ENCODE measurements at places on chromosomes 4 and X. TPM values are rescaled to one million over a fixed set of nuclear protein-coding genes. Genes with fewer than 3 reads are reported as not detected.

The PASD1 gene
- total RNA-seq: not detected

The SLC4A4 gene
- total RNA-seq: 0.49 TPM

The CDX4 gene
- not detected for total RNA-seq

The DUX4 gene
- total RNA-seq: not detected

The PDLIM3 gene
- total RNA-seq: 18.6 TPM

The NLRP2B gene
- total RNA-seq: not detected

The GALNT7 gene
- 14.0 TPM for total RNA-seq

The PLCXD1 gene
- total RNA-seq: 64.1 TPM

The GAGE12H gene
- total RNA-seq: not detected

The HTT-AS gene
- not detected for total RNA-seq

The CAPN6 gene
- total RNA-seq: 0.88 TPM
